ENCODE measurements at places on chromosomes 6 and 20.

DNA sequence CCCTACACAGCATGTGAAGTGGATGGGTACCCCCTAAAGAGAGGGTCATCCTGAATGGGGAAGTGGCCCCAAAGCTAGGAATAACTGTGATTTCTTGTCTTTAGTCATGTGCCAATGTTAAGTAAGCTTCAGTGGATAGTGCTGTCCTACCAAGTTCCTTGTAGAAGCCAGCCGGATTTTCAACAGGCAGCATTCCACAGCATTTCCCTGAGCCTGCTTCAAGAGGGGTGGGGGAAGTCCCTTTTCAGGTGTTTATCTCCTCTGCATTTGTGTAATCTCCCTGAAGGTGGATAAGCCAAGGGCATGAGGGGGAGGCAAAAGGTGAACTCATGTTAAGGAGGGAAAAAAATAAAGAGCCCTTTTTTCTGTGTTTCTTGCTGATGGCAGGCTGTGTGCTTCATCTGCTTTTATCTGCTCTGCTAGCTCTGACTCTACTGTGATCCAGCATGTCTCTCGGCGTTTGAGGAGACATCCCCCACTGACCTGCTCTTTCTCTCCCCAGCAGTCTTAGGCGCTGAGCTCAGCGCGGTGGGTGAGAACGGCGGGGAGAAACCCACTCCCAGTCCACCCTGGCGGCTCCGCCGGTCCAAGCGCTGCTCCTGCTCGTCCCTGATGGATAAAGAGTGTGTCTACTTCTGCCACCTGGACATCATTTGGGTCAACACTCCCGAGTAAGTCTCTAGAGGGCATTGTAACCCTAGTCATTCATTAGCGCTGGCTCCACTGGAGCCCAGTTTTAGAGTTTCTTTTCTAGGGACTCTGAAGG is 1.9 kb downstream of the EDN1 start:
- no peak for DNase-seq

- DNase-seq = no peak
Observed at GRCh38 chr6:30683183-30683979, 3.1 kb downstream of the PPP1R18 start.

GRCh38 chr20:20702330-20703245 is 9.9 kb downstream of the RALGAPA2 start:
- no peak for DNase-seq

- DNase-seq = no peak
Observed at GRCh38 chr6:161522276-161522675, 248.4 kb upstream of the AGPAT4 start.

DNA sequence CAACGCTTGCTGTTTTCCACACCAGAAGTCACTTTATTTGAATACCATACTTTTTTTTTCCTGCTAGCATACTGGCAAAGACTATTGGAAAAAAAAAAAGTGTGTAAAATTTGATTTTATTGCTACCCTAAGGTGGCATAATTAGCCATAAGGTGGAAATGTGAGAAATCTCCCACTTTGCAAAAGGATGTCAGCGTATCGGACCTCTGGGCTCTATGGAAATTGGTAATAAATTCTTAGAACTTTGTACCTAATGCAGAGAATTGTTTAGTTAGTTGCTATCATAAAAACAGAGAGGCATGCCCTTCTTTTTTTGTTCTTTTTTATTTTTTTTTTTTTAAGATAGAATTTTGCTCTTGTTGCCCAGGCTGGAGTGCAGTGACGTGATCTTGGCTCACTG is 63.7 kb upstream of the GMDS start:
- no peak for DNase-seq
